AG04450 (cell line): ENCODE measurements at places on chromosomes 6 and 20. TPM values are rescaled to one million over a fixed set of nuclear protein-coding genes. Genes with fewer than 3 reads are reported as not detected.

- no peak for DNase-seq
These were observed 135.3 kb upstream of the DEFB112 start for GRCh38 chr6:50185006-50185405.

GRCh38 chr6:36976007-36976264, 10.1 kb downstream of the MTCH1 start:
- DNase-seq, result no peak

AURKA gene
- polyA plus RNA-seq, result 28.5 and 31.0 TPM in 2 replicates

SLC52A3 gene
- polyA plus RNA-seq, result not detected in 2 replicates
